PC-3 (cell line): ENCODE measurements at places on chromosomes 7 and 10.

DNA sequence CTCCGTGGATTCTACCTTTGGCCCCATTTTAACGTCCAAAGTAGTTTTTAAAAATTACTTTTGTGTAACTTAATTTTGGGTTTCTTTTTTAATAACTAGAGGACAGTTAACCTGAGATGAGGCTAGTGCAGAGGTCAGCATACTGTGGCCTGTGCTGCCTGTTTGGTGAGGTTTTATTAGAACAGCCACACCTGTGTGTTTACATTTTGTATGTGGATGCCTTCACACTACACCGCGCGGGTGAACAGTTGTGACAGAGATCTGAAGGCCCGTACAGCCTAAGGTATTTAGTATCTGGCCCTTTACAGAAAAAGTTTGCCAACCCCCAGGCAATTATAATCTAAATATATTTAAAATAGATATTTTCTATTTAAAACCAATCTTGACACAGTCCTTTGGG, 46.9 kb downstream of the STK17A start:
- no peak for DNase-seq

- no peak for DNase-seq
These were observed 2.4 kb downstream of the CNTNAP2 start for GRCh38 chr7:146119002-146119401.

DNA sequence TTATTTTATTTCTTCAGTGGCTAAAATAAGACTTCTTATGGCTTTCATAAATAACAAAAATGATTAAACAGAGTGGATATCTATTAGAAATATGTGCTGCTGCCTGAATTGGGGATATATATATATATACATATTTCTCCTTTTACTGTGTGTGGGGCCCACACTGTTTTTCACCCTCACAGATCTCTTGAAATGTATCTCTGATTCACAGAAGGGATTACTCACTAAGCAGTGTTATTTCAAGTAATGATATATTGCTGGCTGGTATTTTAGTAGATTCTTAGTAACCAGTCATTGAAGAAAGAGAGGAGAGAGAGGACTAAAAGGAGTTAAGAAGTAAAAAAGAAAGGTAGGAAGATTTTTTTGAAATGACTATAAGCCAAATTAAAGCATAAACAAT, 308.6 kb upstream of the NRP1 start:
- DNase-seq = peak; percentile 62

DNA sequence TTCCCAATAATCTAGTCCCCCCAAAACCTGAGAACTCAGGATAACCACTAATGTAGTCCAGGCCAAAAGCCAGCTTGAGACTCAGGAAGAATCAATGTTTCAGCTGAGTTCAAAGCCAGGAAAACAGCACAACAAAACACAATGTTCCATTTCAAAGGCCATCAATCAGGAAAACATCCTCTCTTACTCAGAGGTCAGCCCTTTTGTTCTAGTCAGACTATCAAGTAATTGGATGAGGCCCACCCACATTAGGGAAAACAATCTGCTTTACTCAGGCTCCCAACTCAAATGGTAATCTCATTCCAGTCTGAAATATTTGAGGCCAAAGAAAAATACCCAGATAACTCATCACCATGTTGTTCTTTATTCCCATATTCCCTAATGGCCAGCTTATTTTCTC, 152.2 kb downstream of the SDHAF3 start:
- no peak for DNase-seq

GRCh38 chr7:93958216-93958615, 36.7 kb downstream of the GNG11 start:
- DNase-seq = peak; percentile 61

- DNase-seq = peak; percentile 94
These were observed 7.8 kb upstream of the COMMD3 start for GRCh38 chr10:22308390-22308789.

GRCh38 chr7:55026867-55027490, 8.2 kb downstream of the EGFR start:
- DNase-seq = no peak
